Right hindlimb (tissue), 1 donor: ENCODE measurements at places on chromosomes 2 and 18.

DNA sequence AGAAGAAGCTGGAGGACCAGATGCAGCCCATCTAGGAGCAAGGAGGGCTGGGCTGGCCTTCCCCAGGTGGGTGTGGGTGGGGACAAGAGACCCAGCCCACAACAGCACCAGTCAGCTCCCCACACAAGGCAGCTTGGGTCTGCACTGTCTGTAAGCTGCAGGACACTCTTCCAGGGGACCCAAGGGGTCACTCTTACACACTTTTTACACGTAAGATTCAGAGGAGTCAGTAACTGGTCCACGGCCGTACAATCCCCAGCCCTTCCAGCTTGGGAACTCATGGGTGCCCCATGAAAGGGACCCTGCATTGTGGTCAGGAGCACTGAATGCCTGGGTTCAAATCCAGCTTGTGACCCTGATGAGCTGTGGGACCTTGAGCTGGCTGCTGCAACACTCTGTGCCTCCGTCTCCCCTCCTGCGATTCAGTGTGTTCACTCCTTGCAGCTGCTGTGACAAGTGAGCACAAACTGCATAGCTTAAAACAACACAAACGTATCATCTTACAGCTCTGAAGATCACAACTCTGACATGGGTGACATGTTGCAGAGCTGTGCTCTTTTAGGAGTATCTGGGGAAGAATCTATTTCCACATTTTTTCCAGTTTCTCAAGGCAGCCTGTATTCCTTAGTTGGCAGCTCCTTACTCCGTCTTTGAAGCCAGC lies 11.1 kb upstream of the SLC66A3 start:
- no peak for DNase-seq

GRCh38 chr18:37533647-37534584 lies 31.7 kb downstream of the CELF4 start:
- DNase-seq: no peak

- DNase-seq: no peak
These were observed 119.0 kb upstream of the SYT4 start for GRCh38 chr18:43396266-43396665.

DNA sequence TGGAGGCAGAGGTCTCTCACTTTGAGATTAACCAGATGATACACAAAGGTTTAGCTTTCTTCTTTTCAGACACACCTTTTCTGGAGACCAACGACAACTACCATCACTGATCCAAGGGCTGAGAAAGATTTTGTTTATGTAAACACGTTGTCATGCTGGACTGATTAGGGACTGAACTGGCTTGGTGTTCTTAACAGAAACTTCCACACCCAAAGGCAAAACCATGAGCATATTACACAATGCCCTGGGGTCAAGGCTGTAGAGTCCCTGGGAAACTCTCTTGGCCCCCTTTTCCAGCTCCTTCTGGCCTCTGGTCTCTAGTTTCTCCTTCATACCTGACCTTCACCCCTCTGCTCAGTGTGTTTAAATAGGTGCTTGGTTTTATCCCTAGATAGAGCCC lies 447.0 kb upstream of the TCF4 start:
- DNase-seq: no peak

GRCh38 chr2:239589270-239589825 lies 188.5 kb upstream of the HDAC4 start:
- DNase-seq: no peak

- no peak for DNase-seq
These were observed 49.5 kb upstream of the ACAA2 start for GRCh38 chr18:49862656-49863385.

DNA sequence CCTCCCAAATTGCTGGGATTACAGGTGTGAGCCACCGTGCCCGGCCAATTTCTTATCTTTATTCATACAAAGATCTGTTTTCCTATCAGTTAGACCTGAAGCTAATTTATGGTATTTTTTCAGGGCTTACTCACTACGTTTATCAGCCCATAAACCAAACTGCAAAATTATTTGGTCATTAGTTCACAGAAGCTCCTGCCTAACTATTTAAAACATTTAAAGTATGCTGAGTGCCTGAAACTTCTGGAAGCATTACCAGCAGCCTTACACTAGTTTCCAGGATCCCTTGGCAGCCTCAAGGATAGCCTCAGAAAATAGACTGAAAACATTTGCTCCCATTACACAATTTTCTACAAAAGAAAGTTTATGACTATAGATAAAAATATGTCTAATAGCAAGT lies 68.8 kb downstream of the GALNT13 start:
- DNase-seq: no peak

- no peak for DNase-seq
These were observed 4.9 kb downstream of the KIF1A start for GRCh38 chr2:240814946-240815760.

- DNase-seq: no peak
These were observed 87.5 kb downstream of the DYSF start for GRCh38 chr2:71540818-71541217.

- DNase-seq: no peak
These were observed 19.4 kb downstream of the CENPA start for GRCh38 chr2:26805241-26805676.

- DNase-seq: no peak
These were observed 165.6 kb downstream of the SMAD7 start for GRCh38 chr18:48785091-48785614.

GRCh38 chr18:68083776-68084175 lies 567.3 kb upstream of the DSEL start:
- DNase-seq: no peak

DNA sequence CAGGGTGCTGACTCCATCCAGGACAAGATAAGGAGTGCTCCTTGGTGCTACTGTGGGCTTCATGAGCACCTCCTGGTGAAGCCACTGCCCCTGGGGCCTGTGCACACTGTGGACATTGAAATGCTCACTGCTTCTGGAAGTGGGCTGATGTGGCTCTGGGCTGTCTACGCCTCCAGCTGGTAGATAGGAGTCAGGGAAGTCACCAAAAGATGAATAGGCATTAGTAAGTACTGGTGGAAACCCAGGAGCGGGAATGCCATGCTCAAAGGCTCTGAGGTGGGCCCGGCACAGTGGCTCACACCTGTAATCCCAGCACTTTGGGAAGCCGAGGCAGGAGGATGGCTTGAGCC lies 79.2 kb upstream of the MSH2 start:
- DNase-seq: no peak

DNA sequence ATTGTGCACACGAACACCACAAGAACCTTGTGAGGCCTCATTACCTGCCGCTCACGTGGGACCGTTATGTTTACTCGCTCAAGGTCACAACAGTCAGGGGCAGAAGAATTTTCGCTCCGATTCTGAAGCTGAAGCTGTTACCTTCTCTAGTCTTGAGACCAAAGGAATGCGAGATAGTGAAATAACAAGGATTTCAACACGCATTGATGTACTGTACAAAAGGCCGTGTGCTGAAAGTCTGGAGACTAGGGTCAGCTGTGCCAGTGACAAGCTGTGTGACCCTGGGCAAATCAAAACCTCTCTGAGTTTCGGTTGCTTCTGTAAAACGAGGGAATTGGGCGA lies 583 bp downstream of the NEMP2 start:
- no peak for DNase-seq

- DNase-seq: no peak
These were observed 56.9 kb downstream of the LIMS1 start for GRCh38 chr2:108591163-108591562.

- DNase-seq: no peak
These were observed 143.7 kb downstream of the CERS6 start for GRCh38 chr2:168599738-168600137.

DNA sequence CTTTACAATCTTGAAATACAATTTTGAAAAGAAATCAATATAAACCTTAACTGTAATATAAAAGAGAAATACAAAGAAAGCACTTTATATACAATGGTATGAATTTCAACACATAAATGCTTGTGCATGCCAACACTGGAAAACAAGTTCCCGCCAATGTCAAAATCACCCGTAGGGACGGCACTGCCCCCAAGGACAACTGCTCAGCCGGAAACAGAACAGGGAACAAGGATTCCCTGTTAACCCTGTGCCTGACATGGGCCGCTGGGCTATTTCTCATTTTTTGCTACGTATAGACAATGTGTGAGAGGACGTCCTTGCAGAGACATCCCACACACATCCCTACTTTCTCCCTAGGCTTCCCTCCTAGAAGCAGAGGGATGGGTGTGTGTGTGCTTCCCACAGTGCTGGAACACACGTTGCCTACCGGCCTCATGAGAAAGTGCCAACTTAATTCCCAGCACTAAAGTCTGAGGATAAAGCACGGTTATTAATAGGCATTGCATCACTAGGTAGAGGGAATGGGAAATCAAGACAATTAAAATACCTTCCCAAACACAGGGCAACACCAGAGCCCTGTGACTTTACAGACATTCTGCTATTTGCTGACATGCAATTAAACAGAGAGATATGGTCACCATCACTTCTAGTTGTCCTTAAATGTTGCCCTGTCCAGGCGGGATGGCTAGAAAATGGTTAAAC lies 14.4 kb downstream of the AFG3L2 start:
- DNase-seq: no peak

GRCh38 chr2:102417946-102418345 lies 5.0 kb upstream of the IL18RAP start:
- no peak for DNase-seq

- DNase-seq: no peak
These were observed 158.7 kb upstream of the CCDC150 start for GRCh38 chr2:196480653-196481323.

DNA sequence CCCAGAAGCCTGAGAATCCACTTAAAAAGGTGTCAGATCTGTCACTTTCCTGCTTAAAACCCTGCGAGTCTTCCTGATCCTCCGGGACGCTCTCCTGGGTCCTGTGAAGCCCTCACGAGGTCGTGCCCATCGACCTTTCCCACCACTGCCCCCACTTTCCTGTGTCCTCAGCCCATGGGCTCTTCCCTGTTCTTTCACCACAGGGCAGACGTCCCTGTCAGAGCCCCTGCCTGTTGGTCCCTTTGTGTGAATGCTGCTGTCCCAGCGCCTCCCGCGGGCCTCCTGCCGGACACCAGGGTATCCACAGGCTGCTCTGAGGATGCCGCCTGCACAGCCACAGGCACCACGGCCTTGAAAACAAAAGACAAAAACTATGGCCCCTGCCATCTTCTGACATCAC lies 125.6 kb downstream of the TMEM18 start:
- no peak for DNase-seq

- no peak for DNase-seq
These were observed 1110.5 kb downstream of the LRP1B start for GRCh38 chr2:141020346-141020745.

GRCh38 chr2:86301009-86301408 lies 36.4 kb downstream of the REEP1 start:
- DNase-seq: peak; percentile 37

- no peak for DNase-seq
These were observed 3.0 kb upstream of the FIGLA start for GRCh38 chr2:70793450-70793849.

DNA sequence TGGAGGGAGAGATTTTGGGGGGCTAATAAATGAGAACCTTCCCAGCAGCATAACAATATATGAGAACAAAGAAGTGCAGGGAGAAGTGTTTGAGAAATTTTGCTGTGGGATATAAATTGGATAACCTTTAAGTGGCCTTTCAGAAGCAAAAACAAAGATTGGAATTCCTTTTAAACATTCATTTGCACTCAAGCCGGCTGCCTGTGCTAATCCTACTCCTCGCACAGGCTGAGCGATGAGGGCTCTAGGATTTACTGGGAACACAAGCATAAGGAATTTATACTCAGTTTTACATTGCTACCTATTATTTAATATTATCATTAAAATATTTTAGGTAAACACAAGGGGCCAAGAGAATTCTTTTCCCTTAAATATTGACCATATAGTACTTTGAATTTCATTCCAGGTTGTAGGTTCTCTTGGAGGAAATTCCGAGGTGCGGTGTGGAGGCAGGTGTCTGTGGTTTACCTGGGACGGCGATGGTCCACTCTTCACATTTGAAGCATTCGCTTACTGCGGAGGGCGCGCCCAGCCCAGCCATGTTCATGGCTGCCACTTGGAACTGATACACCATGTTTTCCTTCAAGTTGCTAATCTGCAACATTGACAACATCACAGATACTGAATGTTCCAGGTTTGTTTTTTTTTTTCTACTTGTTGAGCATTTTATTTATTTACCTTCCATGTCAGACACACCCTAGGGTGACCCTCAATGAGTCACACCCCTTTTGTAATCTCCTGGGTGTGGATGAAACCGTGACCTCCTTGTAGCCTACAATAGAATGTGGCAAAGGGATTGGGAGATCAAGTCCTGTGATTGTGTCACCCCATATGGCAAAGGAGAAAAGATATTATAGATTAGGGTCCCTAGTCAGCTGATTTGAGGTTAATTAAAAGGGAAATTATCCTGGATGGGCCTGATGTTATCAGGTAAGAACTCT lies 100.1 kb downstream of the MYOM1 start:
- DNase-seq: no peak

DNA sequence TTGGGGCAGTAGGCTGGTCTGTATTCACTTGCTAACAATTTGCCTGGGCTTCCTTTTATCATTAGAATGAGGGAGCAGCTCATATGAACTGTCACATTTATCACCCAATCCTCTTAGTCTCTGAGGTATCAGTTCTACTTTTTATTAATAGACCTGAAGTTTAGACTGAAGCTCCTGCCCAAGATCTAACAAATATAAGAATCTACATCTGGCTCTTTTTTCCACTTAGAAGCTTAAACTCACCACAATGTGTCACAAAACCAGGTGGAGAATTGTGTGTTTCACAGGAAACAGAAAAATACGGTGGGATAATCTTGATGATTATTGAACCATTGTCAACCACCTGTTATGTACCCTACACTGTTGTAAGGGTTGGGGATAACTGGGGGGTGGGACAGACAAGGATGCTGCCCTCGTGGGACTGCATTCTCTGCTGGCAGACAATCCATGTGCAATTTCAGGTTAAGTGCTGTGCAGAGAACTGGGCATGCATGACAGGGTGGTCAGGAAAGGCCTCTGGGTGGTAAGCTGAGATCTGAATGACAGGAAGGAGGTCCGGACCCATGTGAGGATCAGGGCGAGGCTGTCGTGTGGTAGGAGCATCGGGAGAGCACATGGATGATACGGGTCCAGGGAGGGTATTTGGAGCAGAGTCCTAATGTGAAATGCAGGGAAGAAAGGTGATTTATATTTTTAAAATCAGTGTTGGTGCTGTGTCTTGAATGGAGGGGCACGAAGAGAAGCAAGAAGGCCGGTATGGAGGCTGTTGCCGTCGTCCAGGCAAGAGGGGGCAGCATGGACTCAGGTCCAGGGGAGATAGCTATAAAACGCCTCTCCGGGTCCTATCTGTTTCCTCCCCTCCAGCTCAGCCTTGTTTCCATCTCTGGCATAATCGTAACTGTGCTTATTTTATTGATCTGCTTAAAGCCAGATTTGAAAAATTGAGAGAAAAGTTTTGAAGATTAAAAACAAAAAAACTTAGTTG lies 17.6 kb downstream of the MYL12B start:
- DNase-seq: no peak
